Naive thymus-derived CD4-positive, alpha-beta T cell (primary cell): ENCODE measurements at places on chromosomes 7 and 10.

DNA sequence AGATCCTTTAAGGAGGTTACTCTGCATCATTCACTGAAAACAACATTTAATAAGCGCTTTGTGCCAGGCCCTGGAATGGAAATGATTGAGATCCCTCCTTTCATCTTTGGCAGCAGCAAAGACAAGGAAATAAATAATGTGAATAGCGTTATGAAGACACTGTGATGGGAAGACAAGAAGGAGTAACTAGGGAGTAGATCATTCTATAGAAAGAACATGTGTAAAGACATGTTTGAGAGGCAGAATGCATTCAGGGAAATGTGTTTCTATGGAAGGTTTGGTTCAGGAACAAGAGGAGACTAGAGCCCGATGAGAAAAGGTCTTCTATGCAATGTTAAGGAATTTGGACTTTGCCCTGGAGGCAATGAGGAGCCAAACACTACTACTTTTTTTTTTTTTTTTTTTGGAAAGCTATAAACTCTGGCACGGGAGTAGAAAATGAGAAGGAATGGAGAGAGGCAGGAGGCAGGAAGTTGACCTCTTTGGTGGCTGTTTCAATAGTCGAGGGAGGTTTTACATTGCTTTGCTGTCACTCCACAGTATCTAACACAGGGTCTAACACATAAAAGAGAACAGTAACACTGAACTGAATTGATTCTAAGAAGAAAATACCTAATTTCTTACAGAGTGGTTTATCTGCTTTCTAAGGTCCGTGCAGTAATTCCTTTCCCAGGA is 44.9 kb downstream of the SMURF1 start:
- DNase-seq, result no peak
- H3K4me1 ChIP-seq, result peaks cover 5% of the 10 kb centered on the region
- no peak overlapping the region for H3K27ac ChIP-seq
- H3K36me3 ChIP-seq, result no peaks in the 10 kb centered on the region
- H3K4me3 ChIP-seq, result no peak overlapping the region

DNA sequence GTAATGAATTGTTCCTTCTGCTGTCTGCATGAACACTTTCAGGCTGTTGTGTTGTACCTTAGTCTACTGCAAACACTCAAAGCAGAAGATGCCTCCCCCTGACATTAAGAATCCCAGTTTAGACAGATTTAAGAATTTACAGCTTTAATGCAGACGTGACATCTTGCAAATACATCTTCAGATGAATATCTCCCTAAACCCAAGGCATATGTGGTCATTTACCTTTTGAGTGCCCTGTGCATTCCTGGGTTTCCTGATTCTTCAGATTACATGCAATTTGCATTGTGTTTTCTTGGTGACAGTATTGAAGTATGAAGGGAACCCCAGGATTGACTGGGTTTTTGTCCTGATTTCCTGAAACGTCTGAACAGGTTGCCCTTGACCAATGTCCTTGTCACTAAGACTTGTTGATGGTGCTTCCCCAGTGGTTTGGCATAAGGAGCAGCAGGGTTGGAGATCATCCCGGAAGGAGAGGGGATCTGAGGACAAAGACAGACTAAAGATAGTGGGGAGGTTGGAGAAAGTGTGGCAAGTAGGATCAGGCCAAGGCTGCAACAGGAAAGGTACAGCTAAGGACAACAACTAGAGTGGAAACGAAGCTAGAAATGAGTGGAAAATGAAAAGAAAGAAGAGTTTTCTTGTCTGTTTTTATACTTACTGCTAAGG is 123.8 kb upstream of the RHOBTB1 start:
- no peaks in the 10 kb centered on the region for H3K27me3 ChIP-seq
- no peaks in the 10 kb centered on the region for H3K36me3 ChIP-seq
- no peak for DNase-seq
- H3K4me1 ChIP-seq, result no peaks in the 10 kb centered on the region
- no peak overlapping the region for H3K4me3 ChIP-seq
- H3K27ac ChIP-seq, result no peak overlapping the region

- no peak for DNase-seq
- no peaks in the 10 kb centered on the region for H3K4me1 ChIP-seq
- no peak overlapping the region for H3K27ac ChIP-seq
- no peak overlapping the region for H3K4me3 ChIP-seq
- no peaks in the 10 kb centered on the region for H3K27me3 ChIP-seq
- H3K36me3 ChIP-seq, result no peaks in the 10 kb centered on the region
Measured at GRCh38 chr7:1856161-1856887, 186.2 kb downstream of the ELFN1 start.

GRCh38 chr10:110498087-110498981 is 627 bp downstream of the DUSP5 start:
- no peak for DNase-seq
- H3K27ac ChIP-seq, result peak overlapping the region; percentile 71
- H3K36me3 ChIP-seq, result no peaks in the 10 kb centered on the region
- H3K4me3 ChIP-seq, result peak overlapping the region; percentile 77
- H3K27me3 ChIP-seq, result no peaks in the 10 kb centered on the region
- H3K4me1 ChIP-seq, result peaks cover 39% of the 10 kb centered on the region

DNA sequence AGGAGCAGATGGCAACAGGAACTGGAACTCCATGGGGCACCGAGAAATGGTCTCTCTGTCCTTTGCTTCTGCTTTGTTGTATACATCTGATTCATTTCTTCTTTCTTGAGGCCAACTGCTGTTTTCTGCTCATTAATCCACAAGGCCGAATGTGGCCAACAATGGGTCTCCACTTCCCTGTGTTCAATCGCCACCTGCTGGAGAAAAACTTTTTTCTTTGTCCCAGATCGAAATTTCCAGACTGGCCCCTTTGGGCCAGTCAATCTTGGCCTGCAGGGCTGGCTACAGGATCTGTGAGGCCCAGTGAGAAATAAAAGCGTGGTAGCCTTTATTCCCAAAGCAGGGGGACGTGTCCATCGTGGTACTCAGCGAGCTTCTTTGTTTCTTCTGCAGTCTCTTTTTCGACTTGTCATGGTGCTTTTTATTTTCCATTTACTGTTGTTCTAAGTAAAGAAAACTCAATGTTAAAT is 58.8 kb downstream of the PARP12 start:
- DNase-seq, result peak; percentile 17
- H3K4me1 ChIP-seq, result no peaks in the 10 kb centered on the region
- H3K4me3 ChIP-seq, result no peak overlapping the region
- no peak overlapping the region for H3K27ac ChIP-seq
- H3K27me3 ChIP-seq, result no peaks in the 10 kb centered on the region
- H3K36me3 ChIP-seq, result no peaks in the 10 kb centered on the region

- no peak overlapping the region for H3K4me3 ChIP-seq
- H3K27ac ChIP-seq, result peak overlapping the region; percentile 53
- H3K27me3 ChIP-seq, result no peaks in the 10 kb centered on the region
- H3K4me1 ChIP-seq, result peaks cover 13% of the 10 kb centered on the region
- DNase-seq, result peak; percentile 13
- H3K36me3 ChIP-seq, result no peaks in the 10 kb centered on the region
Measured at GRCh38 chr7:77727936-77728701, 31.9 kb downstream of the RSBN1L start.

GRCh38 chr10:24848195-24848594 is 104.2 kb downstream of the PRTFDC1 start:
- H3K36me3 ChIP-seq, result no peaks in the 10 kb centered on the region
- H3K27me3 ChIP-seq, result no peaks in the 10 kb centered on the region
- H3K4me1 ChIP-seq, result no peaks in the 10 kb centered on the region
- H3K4me3 ChIP-seq, result no peak overlapping the region
- H3K27ac ChIP-seq, result no peak overlapping the region
